Esophagus squamous epithelium (tissue), 5 donors: ENCODE measurements at places on chromosomes 11 and 22.

DNA sequence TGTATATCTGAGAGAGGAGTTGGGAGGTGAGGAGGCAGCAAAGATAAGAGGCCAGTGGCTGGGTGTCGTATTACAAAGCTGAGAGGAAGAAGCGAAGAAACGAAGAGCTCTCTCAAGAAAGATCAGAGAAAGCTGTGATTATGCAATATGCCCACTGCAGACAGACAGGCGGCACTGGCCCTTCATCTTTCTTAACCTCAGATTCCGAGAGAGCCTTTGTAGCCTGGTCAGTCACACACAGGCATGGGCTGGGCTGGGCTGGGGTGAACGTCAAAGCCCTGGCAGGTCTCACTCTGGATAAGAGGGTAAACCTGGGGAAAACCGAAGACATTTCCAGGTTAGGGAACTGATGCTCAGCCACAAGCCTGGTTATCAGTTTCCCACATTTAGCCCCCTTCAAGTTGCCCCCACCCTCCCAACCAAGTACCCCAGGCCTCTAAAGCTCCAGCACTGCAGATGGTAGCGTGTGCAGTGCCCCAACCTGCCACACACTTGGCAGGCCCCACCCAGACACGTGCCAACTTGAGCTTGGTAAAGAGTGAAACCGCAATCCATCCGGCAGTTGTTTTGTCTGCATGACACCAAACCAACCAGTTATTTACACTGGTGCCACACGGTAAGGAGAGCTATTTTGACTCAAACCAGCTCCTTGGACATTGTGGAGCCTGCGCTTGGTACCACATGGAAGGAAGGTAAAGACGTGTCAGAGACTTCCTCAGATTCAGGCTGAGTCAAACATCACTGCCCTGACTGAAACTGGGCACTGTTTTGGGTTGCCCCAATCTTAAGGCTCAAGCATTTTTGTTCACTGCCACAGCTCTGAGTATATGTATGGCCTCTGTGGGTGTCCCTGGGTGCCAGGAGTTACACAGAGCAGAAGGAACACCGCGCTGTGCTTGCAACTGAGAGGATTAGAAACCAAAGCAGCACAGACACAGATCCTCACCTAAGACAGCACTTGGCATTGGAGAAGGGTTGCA lies 135.9 kb downstream of the FDX1 start:
- DNase-seq, result no peak

- no peak for DNase-seq
Observed at GRCh38 chr11:57601297-57601696, 3.8 kb downstream of the SERPING1 start.

DNA sequence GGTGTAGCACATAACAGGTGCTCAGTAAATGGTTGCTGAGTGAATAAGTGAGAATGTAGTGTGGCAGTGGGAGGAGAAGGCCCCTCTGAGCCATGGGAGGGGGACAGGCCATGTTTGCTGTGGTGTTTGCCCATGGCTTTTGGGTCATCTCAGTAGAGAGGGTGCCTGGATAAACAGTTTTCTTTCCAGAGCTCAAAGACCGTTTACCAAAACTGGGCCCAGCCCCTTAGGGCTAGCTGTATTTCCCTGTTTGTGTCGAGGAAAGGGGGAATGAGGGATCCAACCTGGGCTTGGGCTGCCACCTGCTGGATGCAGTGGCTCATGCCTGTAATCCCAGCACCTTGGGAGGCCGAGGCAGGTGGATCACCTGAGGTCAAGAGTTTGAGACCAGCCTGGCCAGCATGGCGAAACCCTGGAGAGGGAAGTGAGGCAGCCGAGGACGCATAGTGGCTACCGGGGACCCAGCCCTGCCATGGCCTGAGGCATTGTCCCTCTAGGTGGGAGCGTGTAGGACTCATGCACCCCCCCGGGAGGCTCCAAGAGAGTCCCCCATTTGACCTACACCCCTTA lies 8.7 kb upstream of the LTO1 start:
- DNase-seq, result no peak

DNA sequence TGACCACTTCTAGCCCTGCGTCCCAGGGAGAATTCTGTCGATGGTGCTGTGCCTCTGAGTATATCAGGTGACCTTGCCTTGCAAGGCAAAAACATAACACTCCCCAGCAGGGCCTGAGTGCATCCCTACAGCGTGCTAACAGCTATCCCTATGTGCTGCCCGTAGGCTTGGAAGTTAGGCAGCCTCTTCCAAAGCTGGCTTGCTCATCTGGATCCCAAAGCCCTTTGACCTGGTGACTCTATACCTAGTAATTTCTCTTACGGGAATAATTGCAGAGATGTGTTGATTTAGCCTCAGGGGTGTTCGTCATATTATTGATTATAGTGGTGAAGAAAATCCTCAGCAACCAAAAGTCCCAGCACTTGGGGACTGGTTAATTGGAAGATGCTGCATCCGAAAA lies 32.6 kb upstream of the CRYBB3 start:
- DNase-seq, result no peak

GRCh38 chr22:50125029-50125428 lies 35.2 kb downstream of the MOV10L1 start:
- no peak for DNase-seq

DNA sequence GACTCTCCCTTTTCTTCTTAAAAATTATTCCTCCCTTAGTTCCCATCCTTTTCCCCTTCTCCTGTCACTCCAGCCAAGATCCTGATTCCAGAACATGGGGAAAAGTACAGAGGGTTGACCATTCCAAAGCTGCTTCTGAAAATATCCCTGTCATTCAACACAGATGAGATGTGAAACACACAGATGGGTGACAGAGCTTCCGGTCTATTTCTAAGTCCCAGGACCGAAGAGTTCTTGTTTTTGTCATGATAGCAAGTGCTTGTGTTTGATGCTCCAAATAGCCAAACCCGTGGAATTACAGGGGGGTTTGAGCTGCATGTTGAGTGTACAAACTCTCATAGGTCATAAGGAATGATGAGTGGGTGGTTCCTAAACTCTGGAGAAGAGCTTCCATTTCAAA lies 57.9 kb downstream of the PARVA start:
- DNase-seq, result no peak
